ENCODE measurements at places on chromosomes 4 and X. TPM values are rescaled to one million over a fixed set of nuclear protein-coding genes. Genes with fewer than 3 reads are reported as not detected.

DNA sequence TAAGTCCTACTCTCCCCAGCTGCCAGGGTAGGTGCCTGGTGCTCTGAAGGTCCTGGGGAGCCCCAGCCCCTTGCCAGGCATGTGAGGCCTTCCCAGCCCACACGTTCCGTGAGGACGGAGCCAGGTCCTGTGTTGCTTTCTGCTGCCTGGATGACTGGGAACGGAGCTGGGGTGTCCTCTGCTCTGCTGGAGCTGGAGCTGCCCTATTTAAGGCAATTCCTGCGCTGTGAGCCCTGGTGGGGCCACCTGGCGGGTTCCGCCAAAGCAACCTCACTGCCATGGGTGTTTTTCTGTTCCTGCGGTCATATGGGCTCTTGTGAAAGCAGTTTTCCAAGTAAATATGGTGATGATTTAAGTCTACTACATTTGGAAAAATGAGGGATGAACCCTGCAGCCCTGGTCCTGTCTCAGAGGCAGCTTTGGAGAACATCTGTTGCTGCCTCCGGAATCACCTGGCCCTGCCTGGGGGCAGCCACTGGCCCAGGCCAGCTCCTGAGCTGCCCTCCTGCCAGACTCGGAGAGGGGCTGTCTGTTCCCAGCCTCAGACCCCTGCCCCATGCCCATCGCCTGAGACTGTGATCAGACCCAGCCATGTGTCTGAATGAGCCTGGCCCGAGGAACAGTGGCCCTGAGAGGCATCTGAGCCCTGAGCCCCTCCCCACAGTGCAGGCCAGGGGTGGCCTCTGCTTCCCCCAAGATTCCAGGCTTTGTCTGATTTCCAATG, 33.2 kb downstream of the FGFRL1 start:
- H3K27me3 ChIP-seq = peaks cover 4% of the 10 kb centered on the region
- no peaks in the 10 kb centered on the region for H3K36me3 ChIP-seq
- H3K4me1 ChIP-seq = peaks cover 11% of the 10 kb centered on the region
- DNase-seq = no peak
- H3K27ac ChIP-seq = no peak overlapping the region

DNA sequence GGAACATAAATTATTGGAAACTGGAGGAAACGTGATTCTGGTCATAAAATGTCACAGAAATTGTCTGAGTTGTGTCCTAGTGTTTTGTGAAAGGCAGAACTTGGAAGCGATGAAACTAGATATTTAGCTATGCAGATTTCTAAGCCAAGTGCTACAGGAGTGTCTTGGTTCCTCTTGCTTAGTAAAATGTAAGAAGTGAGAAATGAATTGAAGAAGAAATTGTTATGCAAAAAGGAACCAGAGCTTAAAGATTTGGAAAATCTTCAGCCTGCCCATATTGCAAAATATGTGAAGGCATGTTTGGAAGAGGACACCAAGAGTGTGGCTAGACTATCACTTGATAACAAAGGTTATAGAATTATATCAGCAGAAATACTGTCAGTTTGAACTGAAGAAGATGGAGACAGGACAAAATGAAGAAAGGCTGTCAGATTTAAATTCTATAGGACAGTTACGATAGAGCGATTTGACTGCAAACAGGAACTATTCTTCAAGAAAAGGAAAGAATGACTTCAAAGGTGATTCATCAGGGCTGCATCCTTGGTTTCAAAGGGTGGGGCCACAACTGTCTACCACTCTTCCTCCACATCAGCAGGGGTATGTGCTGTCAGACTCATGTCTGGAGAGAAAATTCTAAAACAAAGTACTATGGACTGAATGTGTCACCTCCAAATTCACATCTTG, 9.4 kb upstream of the CDS1 start:
- H3K4me3 ChIP-seq = no peak overlapping the region
- no peak for DNase-seq
- H3K27ac ChIP-seq = no peak overlapping the region

DNA sequence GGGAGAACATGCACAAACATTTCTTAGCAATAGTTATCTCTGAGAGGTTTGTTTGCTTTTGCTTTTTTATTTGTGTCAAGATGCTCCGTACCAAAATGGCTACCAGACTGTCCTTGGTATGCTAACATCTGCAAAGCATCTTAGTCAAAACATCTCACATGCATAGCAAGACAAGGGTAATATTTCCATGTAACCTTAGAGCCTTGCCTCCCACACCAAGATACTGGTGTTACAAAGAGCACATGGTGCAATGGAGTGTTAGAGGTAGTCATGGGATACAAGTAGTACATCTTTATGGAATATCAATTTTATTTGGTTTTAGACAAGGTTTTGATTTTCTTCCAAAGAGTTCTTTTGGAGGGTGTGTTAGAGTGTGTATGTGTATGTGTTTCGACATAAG, 109.7 kb downstream of the NR3C2 start:
- no peaks in the 10 kb centered on the region for H3K27me3 ChIP-seq
- DNase-seq = no peak
- no peak overlapping the region for H3K4me3 ChIP-seq
- no peak overlapping the region for H3K27ac ChIP-seq
- H3K4me1 ChIP-seq = no peaks in the 10 kb centered on the region

- no peak for DNase-seq
- no peaks in the 10 kb centered on the region for H3K4me1 ChIP-seq
- H3K36me3 ChIP-seq = no peaks in the 10 kb centered on the region
- no peak overlapping the region for H3K4me3 ChIP-seq
Observed at GRCh38 chrX:137568741-137569469, 3.0 kb downstream of the ZIC3 start.

DNA sequence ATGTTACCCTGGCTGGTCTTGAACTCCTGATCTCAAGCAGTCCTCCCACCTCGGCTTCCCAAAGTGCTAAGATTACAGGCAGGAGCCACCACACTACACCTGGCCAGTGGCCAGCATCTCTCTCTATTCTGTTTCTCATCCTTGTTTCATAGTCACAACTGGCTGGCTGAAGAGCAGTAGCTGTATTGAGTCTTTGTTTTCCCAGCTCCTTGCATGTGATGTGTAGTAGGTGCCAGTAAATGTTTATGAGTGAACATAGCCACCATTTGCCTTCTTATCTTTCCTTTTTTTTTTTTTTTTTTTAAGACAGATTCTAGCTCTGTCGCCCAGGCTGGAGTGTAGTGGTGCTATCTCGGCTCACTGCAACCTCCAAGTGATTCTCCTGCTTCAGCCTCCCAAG, 23.6 kb downstream of the NUDT9 start:
- no peaks in the 10 kb centered on the region for H3K4me1 ChIP-seq
- peaks cover 5% of the 10 kb centered on the region for H3K36me3 ChIP-seq
- no peak overlapping the region for H3K27ac ChIP-seq
- H3K4me3 ChIP-seq = no peak overlapping the region
- H3K27me3 ChIP-seq = no peaks in the 10 kb centered on the region
- no peak for DNase-seq

- no peaks in the 10 kb centered on the region for H3K4me1 ChIP-seq
- H3K27me3 ChIP-seq = no peaks in the 10 kb centered on the region
- H3K4me3 ChIP-seq = no peak overlapping the region
- H3K36me3 ChIP-seq = no peaks in the 10 kb centered on the region
- no peak for DNase-seq
Observed at GRCh38 chrX:134600714-134601113, 57.6 kb downstream of the PLAC1 start.

GRCh38 chr4:8181844-8182243, 17.2 kb upstream of the SH3TC1 start:
- H3K27me3 ChIP-seq = no peaks in the 10 kb centered on the region
- no peaks in the 10 kb centered on the region for H3K36me3 ChIP-seq
- DNase-seq = no peak
- no peak overlapping the region for H3K27ac ChIP-seq

DNA sequence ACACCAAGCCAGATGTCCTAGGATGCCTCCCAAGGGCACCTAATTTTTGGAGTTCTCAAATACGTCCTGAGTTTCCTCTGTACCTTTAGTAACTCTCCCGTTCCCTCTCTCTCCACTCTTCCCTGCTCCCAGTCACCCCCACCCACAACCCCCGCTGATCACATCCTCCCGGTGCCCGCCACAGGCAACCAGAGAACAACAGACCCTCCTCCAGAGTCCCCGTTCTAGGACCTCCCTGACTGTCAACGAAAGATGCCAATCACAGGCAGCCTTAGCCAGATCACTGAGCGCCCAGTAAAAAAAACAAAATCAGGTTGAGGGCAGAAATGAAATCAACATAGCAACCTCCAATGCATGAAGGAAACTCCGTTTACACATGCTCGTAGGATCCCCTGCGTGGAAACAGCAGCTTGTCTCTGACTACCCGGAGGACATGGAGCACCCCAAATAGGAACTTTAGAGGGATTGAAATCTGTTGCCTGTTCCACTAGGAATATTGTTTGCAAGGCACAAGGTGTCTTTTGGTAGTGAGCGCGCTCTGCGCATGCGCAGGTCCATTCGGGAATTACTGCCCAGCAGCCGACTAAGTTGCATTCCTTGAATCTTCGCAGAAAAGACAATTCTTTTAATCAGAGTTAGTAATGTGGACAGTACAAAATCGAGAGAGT, at the start of gene GABRB1:
Gene GABRB1 (plus strand): TSS at position 557 of the 668 bp plus-strand sequence.
- H3K4me1 ChIP-seq = peaks cover 12% of the 10 kb centered on the region
- H3K4me3 ChIP-seq = peak within 1 kb of the TSS; percentile 51
- no peaks in the 10 kb centered on the region for H3K27me3 ChIP-seq
- DNase-seq = peak; percentile 40
- no peak within 1 kb of the TSS for H3K27ac ChIP-seq

GRCh38 chr4:140679576-140679975, 76.6 kb downstream of the TBC1D9 start:
- no peaks in the 10 kb centered on the region for H3K27me3 ChIP-seq
- no peaks in the 10 kb centered on the region for H3K4me1 ChIP-seq
- DNase-seq = no peak
- no peak overlapping the region for H3K27ac ChIP-seq
- no peak overlapping the region for H3K4me3 ChIP-seq
- H3K36me3 ChIP-seq = peaks cover 4% of the 10 kb centered on the region

DNA sequence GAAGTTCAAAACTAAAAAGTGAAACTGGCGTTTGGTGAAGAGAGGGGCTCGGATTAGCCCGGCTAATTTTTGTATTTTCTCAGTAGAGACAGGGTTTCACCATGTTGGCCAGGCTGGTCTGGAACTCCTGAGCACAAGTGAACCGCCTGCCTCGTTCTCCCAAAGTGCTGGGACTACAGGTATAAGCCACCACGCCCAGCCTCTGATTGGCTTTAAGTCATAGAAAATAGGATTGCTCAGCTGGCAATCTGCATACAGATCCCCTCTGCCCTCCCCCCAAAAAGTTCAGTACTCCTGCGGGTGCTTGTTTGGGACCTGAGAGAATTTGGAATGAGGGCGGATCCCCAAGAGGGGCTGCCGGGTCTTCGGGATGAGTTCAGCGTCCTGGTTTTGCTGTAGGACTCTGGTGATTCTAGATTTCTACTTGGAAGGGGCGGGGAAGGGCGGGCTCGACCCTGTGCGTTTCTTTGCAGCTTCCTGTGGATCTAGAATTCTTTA, 537 bp upstream of the PRKX start:
- no peaks in the 10 kb centered on the region for H3K36me3 ChIP-seq
- H3K4me3 ChIP-seq = peak overlapping the region; percentile 53
- H3K4me1 ChIP-seq = no peaks in the 10 kb centered on the region
- no peak for DNase-seq
- no peak overlapping the region for H3K27ac ChIP-seq

- no peaks in the 10 kb centered on the region for H3K36me3 ChIP-seq
- no peak overlapping the region for H3K4me3 ChIP-seq
- no peaks in the 10 kb centered on the region for H3K4me1 ChIP-seq
- no peaks in the 10 kb centered on the region for H3K27me3 ChIP-seq
- no peak for DNase-seq
Observed at GRCh38 chr4:188904617-188905016, 765.4 kb downstream of the TRIML1 start.

- H3K27me3 ChIP-seq = no peaks in the 10 kb centered on the region
- H3K36me3 ChIP-seq = no peaks in the 10 kb centered on the region
- no peak within 1 kb of the TSS for H3K4me3 ChIP-seq
- H3K27ac ChIP-seq = no peak within 1 kb of the TSS
- no peak for DNase-seq
- no peaks in the 10 kb centered on the region for H3K4me1 ChIP-seq
Observed at GRCh38 chrX:153321381-153322124, at the start of gene PNMA6F. Gene PNMA6F, minus strand, starts transcription at chrX:153321767. Its CDS starts 1,093 bp downstream, at chrX:153320674.

The SLIT2 gene
- total RNA-seq = 2.3 TPM

The FGB gene
- total RNA-seq = 21,431 TPM

The RASL11B gene
- 0.19 TPM for total RNA-seq

The CRMP1 gene
- total RNA-seq = 0.42 TPM

The ATXN3L gene
- not detected for total RNA-seq

The PPP1R2C gene
- total RNA-seq = not detected
